ENCODE measurements at places on chromosomes 6 and 20.

- H3K27ac ChIP-seq: no peak overlapping the region
- H3K4me1 ChIP-seq: peaks cover 3% of the 10 kb centered on the region
- H3K36me3 ChIP-seq: no peaks in the 10 kb centered on the region
- no peak for DNase-seq
Measured at GRCh38 chr6:138555421-138555988, 56.2 kb upstream of the NHSL1 start.

DNA sequence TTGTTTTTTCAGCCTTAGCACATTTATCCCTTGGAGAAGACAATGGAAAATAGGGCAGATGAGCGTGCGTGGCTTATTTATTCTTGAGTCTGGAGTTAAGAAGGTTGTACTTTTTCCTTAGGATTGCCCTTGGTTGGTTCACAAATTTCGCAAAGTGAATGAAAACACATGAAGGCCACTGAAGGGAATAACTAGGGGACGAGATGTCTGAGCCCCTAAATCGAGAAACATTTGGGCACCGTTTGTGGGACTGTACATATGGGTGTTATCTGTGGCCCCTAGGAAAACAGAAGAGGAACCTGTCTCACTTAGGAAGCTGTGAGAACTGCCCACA is 19.4 kb upstream of the TRIM27 start:
- no peak for DNase-seq
- H3K4me3 ChIP-seq: peak overlapping the region; percentile 75
- H3K27me3 ChIP-seq: peaks cover 2% of the 10 kb centered on the region
- H3K4me1 ChIP-seq: peaks cover 29% of the 10 kb centered on the region
- H3K27ac ChIP-seq: no peak overlapping the region
- no peaks in the 10 kb centered on the region for H3K36me3 ChIP-seq

DNA sequence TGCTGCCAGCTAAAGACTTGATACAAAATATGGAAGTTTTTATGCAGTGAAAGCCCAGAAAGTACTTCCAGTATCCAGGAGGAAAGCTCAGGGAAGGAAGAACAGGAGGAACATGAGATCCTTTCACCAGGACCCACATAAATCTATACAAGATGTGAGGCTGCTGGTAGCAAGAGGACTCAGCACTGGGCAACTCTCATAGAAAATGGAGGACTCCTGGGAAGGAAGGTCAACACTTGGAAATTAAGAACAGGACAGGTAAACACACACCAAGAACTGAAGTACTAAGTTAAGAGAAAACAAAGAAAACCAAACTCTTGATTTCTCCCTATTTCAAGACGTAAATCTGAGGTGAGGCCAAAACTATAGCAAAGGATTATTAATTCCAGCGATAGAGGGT is 220.5 kb upstream of the HSF2 start:
- H3K27me3 ChIP-seq: no peaks in the 10 kb centered on the region
- no peaks in the 10 kb centered on the region for H3K4me1 ChIP-seq
- H3K4me3 ChIP-seq: no peak overlapping the region
- H3K27ac ChIP-seq: no peak overlapping the region
- DNase-seq: no peak

GRCh38 chr6:3229566-3230178 is 2.2 kb upstream of the TUBB2B start:
- no peak overlapping the region for H3K27ac ChIP-seq
- peaks cover 28% of the 10 kb centered on the region for H3K4me1 ChIP-seq
- peaks cover 29% of the 10 kb centered on the region for H3K27me3 ChIP-seq
- H3K36me3 ChIP-seq: no peaks in the 10 kb centered on the region
- H3K4me3 ChIP-seq: peak overlapping the region; percentile 92

DNA sequence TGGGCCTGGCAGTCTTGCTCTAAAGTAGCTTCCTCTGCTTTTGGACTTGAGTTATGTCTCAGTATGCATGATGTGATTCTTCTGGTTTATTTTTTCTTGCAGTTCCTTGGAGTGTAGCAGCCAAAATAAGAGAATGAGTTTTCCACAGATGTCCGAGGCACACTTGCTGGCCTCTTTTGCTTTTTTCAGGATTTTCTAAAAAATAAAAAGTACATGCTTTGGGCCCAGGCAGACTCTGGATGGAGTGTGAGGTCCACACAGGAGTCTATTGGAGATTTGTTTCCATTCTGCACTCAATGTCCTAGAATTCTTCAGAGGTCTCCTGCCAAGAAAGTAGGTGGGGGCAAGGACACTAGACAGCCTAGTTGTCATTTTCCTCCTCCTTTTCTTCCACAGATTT is 477.6 kb downstream of the EPM2A start:
- H3K27me3 ChIP-seq: peaks cover 2% of the 10 kb centered on the region
- H3K36me3 ChIP-seq: no peaks in the 10 kb centered on the region
- no peak overlapping the region for H3K4me3 ChIP-seq
- no peak for DNase-seq

GRCh38 chr6:3086282-3086946 is 18.1 kb downstream of the RIPK1 start:
- no peaks in the 10 kb centered on the region for H3K27me3 ChIP-seq
- no peak overlapping the region for H3K4me3 ChIP-seq
- no peak for DNase-seq
- H3K4me1 ChIP-seq: peaks cover 3% of the 10 kb centered on the region

- no peak overlapping the region for H3K27ac ChIP-seq
- no peaks in the 10 kb centered on the region for H3K4me1 ChIP-seq
- no peak for DNase-seq
- peaks cover 20% of the 10 kb centered on the region for H3K36me3 ChIP-seq
Measured at GRCh38 chr20:25514747-25515340, 70.5 kb downstream of the NINL start.

GRCh38 chr6:101799531-101799930 is 406.0 kb downstream of the GRIK2 start:
- DNase-seq: no peak
- no peak overlapping the region for H3K27ac ChIP-seq

DNA sequence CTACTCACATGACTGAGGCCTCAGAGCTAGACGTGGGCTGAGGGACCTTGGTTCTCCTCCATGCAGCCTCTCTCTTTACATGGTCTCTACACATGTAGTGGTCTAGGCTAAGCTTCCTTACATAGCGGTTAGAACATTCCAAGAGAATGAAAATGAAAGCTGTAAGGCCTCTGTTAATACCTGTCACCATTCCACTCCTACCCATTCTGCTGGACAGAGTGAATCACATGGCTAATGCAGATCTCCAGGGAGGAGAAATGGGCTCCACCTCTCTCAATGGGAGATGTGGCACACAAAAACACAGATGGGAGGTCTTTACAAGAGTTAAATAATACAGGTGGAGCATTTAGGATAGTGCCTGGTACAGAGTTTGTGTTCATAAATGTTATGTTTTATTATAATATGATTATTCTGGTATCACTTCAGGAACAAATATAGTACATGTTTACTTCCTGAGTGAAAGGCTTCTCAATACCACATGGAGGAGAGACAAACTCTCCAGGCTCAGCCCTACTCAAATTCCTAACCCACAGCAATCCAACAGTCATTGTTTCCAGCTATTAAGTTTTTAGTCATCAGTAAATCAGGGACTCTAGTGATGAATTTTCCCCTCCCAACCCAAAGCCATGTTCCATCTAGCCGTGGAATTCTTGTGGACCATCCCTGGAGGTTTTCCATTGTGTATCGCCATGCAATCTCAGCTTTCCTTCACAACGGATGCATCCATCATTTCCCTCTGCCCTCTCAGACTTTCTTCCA is 57.9 kb downstream of the ISM1 start:
- no peaks in the 10 kb centered on the region for H3K36me3 ChIP-seq
- DNase-seq: no peak
- no peak overlapping the region for H3K4me3 ChIP-seq
- no peaks in the 10 kb centered on the region for H3K27me3 ChIP-seq
- H3K27ac ChIP-seq: no peak overlapping the region
- no peaks in the 10 kb centered on the region for H3K4me1 ChIP-seq

GRCh38 chr6:27684264-27685211 is 211.6 kb upstream of the ZNF184 start:
- H3K36me3 ChIP-seq: no peaks in the 10 kb centered on the region
- peak; percentile 41 for DNase-seq
- H3K4me3 ChIP-seq: no peak overlapping the region
- peaks cover 13% of the 10 kb centered on the region for H3K4me1 ChIP-seq
- peaks cover 11% of the 10 kb centered on the region for H3K27me3 ChIP-seq

GRCh38 chr20:3732327-3733118 is at the start of gene HSPA12B:
Gene HSPA12B (plus strand): TSS chr20:3732685. CDS start chr20:3738675, 5,990 bp downstream.
- H3K4me1 ChIP-seq: peaks cover 5% of the 10 kb centered on the region
- H3K36me3 ChIP-seq: no peaks in the 10 kb centered on the region
- no peak for DNase-seq

- no peak overlapping the region for H3K4me3 ChIP-seq
- no peaks in the 10 kb centered on the region for H3K27me3 ChIP-seq
- peaks cover 9% of the 10 kb centered on the region for H3K36me3 ChIP-seq
- H3K4me1 ChIP-seq: peaks cover 11% of the 10 kb centered on the region
Measured at GRCh38 chr6:130975325-130975724, 87.7 kb downstream of the EPB41L2 start.

DNA sequence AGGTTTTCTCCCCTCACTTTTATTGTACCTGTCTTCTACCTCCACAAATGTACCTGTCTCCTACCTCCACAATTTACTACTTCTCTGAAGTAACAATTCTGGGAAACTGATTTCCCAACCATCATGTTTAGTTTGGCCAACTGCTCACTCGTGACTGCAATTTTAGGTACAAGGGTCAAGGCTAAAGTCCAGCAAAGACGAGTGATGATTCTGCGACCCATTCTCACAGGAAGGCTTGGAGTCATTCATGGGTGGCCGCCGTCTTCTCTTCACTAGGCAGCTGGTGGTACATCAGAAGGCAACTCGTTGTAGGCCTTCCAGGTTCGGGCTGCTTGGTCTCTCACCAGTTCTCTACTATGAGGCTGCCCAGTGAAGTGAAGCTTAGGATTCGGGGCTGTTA is 483.8 kb upstream of the JARID2 start:
- no peaks in the 10 kb centered on the region for H3K36me3 ChIP-seq
- no peak overlapping the region for H3K4me3 ChIP-seq
- no peaks in the 10 kb centered on the region for H3K27me3 ChIP-seq
- H3K4me1 ChIP-seq: peaks cover 2% of the 10 kb centered on the region
- DNase-seq: no peak

DNA sequence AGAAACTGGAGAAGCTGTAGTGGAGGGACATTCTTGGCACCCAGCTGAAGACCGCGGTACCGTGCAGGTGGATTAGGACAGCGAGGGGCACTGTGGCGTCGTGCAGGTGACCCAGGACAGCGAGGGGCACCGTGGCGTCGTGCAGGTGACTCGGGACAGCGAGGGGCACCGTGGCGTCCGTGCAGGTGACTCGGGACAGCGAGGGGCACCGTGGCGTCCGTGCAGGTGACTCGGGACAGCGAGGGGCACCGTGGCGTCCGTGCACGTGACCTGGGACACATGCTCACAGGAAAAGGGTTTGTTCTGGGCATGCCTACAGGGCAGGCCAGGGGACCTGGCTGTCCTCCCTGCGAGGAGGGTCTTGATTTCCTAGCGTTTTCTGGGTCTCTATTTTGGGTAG is 29.2 kb upstream of the SMOC2 start:
- no peak overlapping the region for H3K4me3 ChIP-seq
- no peaks in the 10 kb centered on the region for H3K4me1 ChIP-seq
- H3K27ac ChIP-seq: no peak overlapping the region
- peaks cover 2% of the 10 kb centered on the region for H3K27me3 ChIP-seq
- no peak for DNase-seq

- no peak overlapping the region for H3K4me3 ChIP-seq
- no peak overlapping the region for H3K27ac ChIP-seq
- no peaks in the 10 kb centered on the region for H3K4me1 ChIP-seq
- no peaks in the 10 kb centered on the region for H3K36me3 ChIP-seq
- DNase-seq: no peak
- H3K27me3 ChIP-seq: peaks cover 18% of the 10 kb centered on the region
Measured at GRCh38 chr6:149884215-149884614, 13.7 kb downstream of the RAET1E start.

DNA sequence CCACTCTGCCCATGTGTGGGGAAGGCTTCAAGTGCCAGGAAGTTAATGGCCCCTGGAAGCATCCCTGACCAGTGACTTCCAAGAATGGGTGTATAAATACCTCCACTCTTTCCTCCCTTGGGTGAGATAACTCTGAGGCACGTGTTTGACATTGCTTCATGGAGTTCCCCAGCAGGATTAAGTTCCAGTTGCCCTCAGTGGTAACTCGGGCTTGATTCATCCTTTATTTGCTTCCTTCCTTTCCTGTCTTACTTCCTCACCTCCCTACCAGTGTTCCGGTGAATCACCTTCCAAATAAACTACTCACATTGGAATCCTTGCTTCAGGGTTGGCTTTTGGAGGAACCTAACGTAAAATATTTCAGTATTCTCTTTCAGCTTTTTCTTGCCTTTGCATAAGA is 84.6 kb upstream of the JAG1 start:
- H3K4me1 ChIP-seq: no peaks in the 10 kb centered on the region
- no peak for DNase-seq
- H3K36me3 ChIP-seq: no peaks in the 10 kb centered on the region
- H3K4me3 ChIP-seq: no peak overlapping the region
- H3K27me3 ChIP-seq: peaks cover 1% of the 10 kb centered on the region
- no peak overlapping the region for H3K27ac ChIP-seq

DNA sequence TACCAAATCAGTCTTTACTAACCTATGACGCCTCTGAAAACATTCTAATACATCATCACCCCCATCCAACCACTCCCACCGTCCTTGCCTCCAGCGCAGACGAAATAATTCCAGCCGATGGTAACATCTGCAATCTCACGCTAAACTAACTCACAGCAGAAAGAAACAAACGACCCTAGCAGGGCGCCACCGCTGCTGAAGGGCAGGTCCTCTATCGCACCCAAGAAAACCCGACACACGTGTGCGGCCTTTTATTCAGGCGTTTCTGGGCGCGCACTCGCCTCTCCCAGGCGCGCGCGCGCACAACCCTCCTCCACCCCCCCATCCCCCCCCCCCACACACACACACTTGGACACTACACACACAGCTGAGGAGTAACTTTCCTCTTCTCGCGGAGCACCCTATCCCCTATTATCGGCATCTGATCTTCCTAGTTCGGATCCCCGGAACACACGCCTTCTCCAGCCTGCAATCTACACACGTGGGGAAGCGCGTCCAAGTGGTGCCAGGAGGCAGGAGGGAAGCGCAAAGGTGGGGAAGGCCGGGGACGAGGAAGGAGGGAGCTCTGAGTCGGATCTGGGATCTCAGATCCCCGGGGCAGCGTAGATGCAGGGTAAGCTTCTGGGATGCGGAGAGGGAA is 1.4 kb downstream of the GFOD1 start:
- peak overlapping the region; percentile 89 for H3K27ac ChIP-seq
- peaks cover 35% of the 10 kb centered on the region for H3K4me1 ChIP-seq
- peak overlapping the region; percentile 95 for H3K4me3 ChIP-seq
- no peaks in the 10 kb centered on the region for H3K27me3 ChIP-seq
- H3K36me3 ChIP-seq: peaks cover 2% of the 10 kb centered on the region
- peak; percentile 33 for DNase-seq

GRCh38 chr20:34124469-34125249 is 12.6 kb upstream of the EIF2S2 start:
- no peaks in the 10 kb centered on the region for H3K27me3 ChIP-seq
- H3K27ac ChIP-seq: peak overlapping the region; percentile 38
- H3K4me1 ChIP-seq: peaks cover 14% of the 10 kb centered on the region
- H3K36me3 ChIP-seq: no peaks in the 10 kb centered on the region
- H3K4me3 ChIP-seq: no peak overlapping the region
- DNase-seq: no peak

Data from memory B cell (primary cell).